GM03348 (cell line): ENCODE measurements at places on chromosomes 4 and X.

DNA sequence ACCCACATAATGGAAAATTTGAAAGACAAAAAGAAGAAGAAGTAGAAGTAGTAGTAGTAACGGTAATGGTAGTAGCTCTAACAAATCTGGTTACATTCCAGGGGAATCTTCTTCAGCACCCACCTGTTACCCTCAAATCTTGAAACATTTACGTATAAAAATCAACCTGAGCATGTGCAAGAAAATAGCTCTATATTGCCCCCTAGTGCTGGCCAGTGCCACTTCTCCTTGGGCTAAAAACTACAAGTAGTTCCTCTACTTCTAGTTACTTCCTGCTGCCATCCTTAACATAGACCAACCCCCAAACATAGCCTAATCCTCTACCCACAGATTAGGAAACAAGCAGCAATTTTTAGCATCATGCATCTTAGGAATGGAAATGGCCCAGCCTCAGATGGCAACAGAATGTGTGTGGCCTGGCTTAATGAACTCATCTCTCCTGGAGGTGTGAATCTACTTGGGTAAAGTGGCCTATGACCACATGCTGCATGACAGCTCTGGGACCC lies 3.1 kb downstream of the PDGFC start:
- peak; percentile 64 for DNase-seq

GRCh38 chrX:8632924-8633323 lies 99.0 kb downstream of the ANOS1 start:
- no peak for DNase-seq

DNA sequence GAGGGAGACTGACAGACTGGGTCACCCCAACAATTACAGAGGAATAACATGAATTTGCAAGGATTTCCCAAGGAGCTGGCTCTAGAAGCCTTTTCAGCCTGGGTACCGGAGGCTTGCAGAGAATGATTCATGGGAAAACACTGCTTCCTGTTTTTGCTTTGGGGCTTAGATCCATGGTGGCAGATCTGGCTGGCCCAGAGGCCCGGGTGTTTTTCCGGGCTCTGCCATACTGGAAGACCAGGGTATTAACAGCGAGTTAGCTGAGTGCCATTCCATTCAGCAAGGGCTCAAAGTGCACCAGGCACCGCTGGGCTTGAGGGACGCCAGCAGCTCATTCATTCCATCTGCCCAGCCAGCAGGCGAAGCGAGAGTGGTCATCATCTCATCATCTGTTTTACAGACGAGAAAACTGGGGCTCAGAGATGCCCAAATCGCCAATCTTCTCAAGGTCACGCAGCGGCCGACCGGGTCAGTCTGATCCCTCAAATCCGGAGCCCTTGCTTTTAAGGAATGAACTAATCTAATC lies 1.3 kb downstream of the WDR1 start:
- peak; percentile 66 for DNase-seq

DNA sequence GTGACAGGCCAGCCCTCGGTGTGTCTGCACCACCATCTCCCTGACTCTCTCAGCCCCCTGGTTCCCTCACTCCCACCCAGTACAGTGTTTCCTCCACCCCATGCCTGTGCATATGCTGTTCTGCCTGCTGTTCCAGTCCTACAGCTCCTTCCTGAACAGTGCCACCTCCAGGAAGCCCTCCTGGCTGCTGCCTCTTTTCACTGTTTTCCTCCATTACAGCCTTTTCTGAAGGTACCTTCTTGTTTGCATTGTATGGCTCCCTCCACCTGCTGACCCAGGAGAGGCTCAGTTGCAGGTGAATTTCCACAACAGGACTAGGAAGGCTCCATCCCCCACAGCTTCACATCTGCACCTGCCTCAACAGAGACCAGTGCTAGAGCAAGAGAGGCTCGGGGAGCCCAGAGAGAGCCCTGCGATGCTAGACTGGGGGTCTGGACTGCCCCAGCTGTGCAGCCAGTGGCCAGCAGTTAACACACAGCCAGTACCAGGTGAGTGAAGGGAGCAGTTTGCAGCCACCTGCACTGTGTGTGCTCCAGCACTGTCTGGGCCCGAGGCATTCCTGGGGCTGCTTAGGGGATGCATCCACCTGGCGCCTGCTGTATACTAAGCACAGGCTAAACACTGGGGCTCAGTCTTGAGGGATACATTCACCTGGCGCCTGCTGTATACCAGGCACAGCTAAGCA lies 92.0 kb downstream of the ADRA2C start:
- DNase-seq: no peak

- DNase-seq: peak; percentile 53
These were observed 544.7 kb downstream of the SPRY1 start for GRCh38 chr4:123941306-123941705.

- no peak for DNase-seq
These were observed 69.1 kb downstream of the TMA16 start for GRCh38 chr4:163563592-163563991.

DNA sequence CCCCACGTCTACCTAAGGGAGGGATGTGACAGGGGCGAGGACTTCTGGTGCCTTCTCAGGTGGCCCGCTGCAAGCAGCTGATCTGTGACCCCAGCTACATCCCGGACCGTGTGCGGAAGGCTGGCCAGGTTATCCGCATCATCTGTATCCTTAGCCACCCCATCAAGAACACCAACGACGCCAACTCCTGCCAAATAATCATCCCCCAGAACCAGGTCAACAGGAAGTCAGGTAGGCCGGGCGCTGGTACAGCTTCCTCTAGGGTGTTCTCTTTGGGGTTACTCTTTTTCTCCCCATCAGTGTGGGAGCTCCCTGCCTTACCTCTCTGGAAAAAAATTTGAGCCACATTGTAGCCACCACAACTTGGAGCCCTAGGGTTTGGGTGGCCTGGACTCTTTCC lies 2.4 kb upstream of the FAM50A start:
- no peak for DNase-seq

- no peak for DNase-seq
These were observed 28.6 kb downstream of the CDS1 start for GRCh38 chr4:84611531-84611930.

DNA sequence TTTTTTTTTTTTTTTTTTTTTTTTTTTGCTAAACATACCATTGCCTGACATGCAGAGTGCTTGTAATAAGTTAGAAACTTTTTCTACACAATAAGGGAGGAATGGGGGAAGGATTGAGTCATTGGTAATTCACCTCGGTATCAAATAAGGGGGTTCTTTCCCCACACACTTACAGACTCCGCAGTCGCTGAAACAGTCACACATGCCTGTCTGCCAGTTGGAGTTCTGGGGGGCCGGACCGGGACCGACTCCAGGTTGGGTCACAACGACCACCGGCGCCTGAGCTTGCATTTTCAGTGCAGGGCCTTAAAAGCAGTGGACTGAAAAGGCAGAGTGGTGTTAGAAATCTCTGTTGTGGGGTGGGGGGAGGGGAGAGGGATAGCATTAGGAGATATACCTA lies 6.9 kb downstream of the PLAC8 start:
- no peak for DNase-seq

GRCh38 chrX:40318801-40319200 lies 221.0 kb upstream of the BCOR start:
- no peak for DNase-seq

GRCh38 chrX:18883234-18883960 lies 100.5 kb downstream of the PHKA2 start:
- no peak for DNase-seq

GRCh38 chr4:186932631-186933187 lies 209.1 kb upstream of the FAT1 start:
- DNase-seq: peak; percentile 22

- peak; percentile 20 for DNase-seq
These were observed 175.4 kb downstream of the SH3BGRL start for GRCh38 chrX:81377329-81377728.

GRCh38 chr4:57499786-57500185 lies 389.6 kb upstream of the IGFBP7 start:
- DNase-seq: no peak

- DNase-seq: no peak
These were observed 220.6 kb upstream of the ZC4H2 start for GRCh38 chrX:65196758-65197360.

- no peak for DNase-seq
These were observed 423.6 kb downstream of the ANKRD50 start for GRCh38 chr4:124288706-124289486.

DNA sequence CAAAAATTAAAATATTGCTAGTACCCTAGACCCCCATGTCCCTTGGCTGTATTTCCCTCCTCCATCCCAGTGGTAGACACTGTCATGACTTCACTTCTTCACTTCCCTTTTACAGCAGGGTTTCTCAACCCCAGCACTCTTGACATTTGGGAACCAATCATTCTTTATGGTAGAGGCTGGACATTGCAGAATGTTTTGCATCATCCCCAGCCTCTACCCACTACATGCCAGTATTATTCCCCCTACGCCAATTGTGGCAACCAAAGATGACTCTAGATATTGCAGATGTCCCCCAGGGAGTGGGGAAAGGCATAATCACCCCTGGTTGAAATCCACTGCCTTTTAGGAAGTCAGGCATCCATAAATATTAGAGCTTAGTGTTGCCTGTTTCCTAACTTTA lies 138.6 kb downstream of the AMELX start:
- DNase-seq: no peak

- no peak for DNase-seq
These were observed 268.3 kb downstream of the TMA16 start for GRCh38 chr4:163762741-163763140.

DNA sequence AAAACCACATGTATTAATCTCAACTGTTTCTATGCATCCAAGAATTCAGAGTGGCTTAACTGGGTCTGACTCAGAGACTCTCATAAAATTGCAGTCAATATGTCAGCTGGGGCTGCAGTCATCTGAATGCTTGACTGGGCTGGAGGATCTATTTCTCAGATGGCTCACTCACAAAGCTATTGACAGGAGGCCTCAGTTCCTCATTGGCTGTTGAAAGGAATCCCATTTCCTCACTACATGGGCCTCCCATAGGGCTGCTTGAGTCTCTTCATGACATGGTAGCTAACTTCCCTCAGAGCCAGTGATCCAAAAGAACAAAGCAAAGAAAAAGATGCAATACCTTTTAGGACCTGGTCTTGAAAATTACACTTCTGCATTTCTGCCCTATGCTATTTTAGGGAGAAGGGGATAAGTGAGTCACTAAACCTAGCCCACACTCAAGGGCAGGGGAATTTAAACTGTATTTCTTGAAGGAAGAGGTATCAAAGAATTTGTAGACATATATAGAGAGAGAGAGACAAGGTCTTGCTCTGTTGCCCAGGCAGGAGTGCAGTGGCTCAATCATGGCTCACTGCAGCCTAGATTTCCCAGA lies 9.8 kb downstream of the SCFD2 start:
- no peak for DNase-seq

DNA sequence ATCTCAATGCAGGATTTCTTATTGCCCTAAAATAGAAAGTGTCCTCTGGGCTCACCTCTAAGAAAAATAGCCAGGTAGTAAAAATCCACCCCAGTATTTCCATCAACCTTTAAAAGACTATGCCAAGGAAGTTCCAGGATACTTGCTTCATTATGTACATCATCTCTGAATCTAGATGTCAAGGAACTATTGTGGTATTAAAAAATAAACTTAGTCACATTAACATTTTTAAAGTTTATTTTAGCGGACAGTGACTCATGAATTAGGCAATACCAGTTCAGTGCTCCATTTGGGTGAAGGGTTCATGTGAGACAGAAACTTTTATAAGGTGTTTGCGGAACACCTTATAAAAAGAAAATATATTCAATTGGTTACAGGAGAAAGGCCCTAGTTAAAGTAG lies 209.2 kb downstream of the ADAM29 start:
- no peak for DNase-seq

DNA sequence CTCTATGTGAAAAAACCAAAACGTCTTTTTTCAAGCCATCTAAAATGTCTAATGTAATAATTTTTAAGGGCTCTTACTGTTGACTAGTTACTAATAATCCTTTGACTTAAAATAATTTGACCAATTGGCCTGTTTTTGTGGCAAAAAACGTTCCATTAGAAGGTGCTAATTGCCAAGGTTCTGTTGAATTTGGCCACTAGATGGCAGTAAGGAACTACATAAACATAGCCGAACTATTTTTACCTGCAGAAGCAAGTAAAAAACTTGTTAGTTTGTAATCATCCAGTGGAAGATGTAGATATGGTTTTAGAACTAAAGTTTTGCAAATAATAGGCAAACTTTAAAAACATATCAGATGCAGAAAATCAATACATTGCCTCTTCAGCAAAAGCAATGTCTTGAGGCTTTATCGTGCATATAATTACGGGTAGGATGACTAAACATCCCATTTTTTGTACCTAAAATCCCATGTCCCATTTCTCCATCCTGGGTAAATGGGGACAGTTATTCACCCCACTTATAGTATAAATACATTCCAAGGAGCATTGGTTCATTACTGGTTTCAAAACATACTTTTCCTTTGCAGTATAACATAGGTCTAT lies 57.6 kb downstream of the PROM1 start:
- DNase-seq: peak; percentile 55

DNA sequence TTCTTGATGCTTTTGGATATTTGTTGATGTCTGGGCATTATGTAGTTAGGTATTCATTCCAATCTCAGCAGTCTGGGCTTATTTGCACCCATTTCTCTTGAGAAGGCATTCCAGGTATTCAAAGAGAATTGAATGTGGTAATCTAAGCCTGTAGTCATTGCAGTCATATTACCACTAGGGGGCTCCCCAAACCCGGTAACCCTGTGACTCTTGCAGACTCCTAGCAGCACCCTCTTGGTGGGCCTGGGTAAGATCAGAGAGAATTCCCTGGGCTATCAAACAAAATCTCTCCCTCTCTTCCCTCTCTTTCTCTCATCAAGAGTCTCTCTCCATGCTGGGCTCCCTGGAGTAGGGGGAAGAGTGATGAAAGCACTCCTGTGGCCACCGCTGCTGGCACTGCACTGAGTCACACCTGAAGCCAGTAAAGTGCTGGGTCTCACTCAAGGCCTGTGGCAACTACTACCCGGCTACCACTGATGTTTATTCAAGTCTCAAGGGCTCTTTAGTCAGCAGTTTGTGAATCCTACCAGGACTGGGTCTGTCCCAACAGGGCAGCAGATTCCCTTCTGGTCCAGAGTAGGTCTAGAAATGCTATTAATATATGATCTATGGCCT lies 187.7 kb upstream of the NUDT10 start:
- DNase-seq: peak; percentile 17

GRCh38 chr4:1993169-1993516 lies 15.6 kb downstream of the NELFA start:
- no peak for DNase-seq

- peak; percentile 46 for DNase-seq
These were observed 85.0 kb upstream of the FAM241A start for GRCh38 chr4:112060212-112060611.

DNA sequence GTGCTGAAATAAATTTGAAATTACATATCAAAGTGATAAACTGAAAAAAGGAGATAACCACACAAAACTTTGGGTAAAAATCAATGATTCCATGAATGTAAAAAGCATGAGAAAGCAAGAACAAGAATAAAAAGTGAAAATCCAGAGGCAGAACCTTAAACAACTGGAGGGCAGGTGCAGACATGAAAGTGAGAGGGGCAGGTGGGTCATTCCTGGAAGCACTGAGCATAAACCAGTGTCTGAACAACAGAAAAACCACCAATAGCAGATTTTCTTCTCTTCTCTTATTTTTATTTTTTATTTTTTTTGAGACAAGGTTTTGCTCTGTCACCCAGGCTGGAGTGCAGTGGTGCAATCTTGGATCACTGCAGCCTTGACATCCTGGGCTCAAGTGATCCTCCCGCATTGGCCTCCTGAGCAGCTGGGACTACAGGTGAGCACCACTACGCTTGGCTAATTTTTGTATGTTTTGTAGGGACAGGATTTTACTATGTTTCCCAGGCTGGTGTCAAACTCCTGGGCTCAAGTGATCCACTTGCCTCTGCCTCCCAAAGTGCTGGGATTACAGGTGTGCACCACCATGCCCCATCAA lies 46.8 kb upstream of the GPR78 start:
- no peak for DNase-seq
